ENCODE measurements at places on chromosomes 6 and 20.
A peak's percentile ranks its signal among the peaks of the same experiment; 100 is the strongest.

DNA sequence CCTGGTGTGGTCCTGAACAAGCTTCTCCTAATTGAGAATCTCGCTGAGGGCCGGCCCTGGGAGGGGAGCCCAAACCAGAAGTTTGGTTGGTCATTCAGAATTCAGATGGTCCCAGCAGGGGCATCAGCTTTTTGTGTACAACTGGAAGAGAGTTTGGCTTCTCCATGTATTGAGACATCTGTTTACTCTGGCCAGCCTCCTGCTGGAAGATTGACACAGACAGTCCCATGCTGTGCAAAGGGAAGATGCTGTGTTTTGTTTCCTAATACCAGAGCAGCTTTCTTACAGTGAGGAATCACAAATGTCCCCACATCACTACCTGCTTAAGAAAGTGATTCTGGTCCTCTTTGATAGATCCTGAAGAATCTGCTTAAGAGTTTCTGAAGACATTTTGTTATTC, 97.8 kb downstream of the PLEKHG1 start:
- DNase-seq = no peak

- no peak for DNase-seq
Measured at GRCh38 chr6:165819394-165819793, 156.4 kb upstream of the PDE10A start.

- no peak for DNase-seq
Measured at GRCh38 chr6:69719602-69720193, 77.1 kb downstream of the LMBRD1 start.

GRCh38 chr6:67133973-67134372, 1426.9 kb upstream of the EYS start:
- no peak for DNase-seq

DNA sequence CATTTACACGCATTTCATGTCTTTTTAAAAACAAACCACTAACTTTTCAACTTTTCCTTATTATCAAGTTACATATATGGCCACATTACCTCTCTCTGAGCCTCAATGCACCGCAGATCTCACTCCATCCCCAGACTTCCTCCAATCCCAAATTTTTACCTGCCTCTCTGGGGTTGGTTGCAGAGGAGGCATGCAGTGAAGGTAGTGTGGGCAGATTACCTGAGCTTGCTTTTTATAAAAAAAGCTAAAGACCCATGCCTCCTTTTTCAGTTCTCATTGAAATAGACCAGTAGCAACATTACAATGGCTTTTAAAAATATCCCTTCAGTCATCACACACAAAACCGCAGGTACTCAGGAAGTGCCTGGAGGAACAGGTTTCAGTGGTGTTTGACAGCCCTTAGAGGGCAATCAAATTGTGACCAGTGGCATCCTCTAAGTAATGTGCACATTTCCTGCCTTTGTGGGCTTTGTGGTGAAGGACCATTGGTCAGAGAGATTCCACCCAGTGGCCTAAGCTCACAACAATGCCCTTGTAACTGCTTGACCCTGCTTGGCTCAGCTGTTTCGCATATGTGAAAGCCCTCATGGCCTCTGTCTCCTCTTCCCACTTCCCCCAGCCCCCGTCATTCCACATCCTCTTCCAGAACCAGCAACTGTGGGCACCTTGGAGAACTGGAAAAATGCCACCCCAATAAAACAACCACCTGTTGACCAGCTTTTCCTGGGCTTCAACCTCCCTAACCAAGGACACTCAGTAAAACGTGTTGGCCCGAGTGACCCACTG, 30.2 kb upstream of the IL17A start:
- no peak for DNase-seq

DNA sequence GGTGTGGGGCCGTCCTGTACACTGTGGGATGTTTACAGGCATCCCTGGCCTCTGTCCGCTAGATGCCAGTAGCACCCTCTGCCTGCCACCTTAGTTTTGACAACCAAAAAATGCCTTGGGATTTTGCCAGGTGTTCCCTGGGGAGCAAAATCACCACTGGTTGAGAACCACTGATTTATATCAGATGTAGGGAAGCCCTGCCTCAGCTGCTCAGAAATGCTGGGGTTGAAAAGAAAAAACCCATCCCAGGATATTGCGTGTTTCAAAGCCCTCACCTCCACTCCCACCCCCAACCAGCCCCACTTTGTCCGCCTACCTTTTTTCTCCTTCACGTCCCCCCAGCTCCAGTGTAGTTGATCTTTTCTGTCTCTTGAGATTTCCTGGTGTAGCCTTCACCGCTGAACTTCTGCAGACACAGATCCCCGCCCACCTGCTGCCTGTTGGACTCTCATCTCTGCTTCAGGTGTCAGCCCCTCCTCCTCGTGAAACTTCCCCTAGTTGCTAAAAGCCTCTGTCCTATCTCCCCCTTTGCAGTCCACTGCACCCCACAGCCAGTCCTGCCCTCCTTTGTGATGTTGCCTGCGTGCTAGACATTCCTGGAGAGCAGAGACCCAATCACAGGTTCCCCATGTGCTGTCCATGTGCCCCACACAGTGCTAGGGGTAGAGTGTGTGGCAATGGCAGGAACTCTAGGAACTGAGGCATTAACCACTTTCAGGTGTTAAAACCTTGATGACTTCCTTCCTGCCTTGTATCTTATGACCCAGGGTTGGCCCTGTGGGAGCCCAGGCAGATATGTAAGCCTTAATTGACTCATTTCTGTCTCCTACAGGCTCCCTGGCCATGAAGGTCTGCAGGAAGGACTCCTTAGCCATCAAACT, 98.9 kb downstream of the TBC1D7 start:
- no peak for DNase-seq

GRCh38 chr20:20731945-20732296, 19.5 kb upstream of the RALGAPA2 start:
- no peak for DNase-seq

DNA sequence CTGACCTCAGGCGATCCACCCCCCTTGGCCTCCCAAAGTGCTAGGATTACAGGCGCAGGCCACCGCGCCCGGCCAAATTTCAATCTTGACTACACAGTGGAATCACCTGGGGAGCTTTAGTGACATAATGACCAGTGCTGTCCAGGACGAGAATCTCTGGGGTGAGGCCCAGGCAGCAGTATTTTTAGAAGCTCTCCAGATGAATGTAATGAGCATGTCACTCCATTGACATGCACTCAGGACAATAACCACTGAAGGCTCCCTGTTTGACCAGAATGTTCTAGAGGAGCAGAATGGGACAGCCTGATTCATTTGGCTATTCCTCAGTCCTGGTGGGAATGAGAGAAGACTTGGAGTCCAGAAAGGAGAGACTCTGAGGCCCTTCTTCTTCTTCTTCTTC, 39.2 kb downstream of the SRSF3 start:
- no peak for DNase-seq

GRCh38 chr6:18795726-18796125, 408.6 kb downstream of the RNF144B start:
- DNase-seq = no peak

DNA sequence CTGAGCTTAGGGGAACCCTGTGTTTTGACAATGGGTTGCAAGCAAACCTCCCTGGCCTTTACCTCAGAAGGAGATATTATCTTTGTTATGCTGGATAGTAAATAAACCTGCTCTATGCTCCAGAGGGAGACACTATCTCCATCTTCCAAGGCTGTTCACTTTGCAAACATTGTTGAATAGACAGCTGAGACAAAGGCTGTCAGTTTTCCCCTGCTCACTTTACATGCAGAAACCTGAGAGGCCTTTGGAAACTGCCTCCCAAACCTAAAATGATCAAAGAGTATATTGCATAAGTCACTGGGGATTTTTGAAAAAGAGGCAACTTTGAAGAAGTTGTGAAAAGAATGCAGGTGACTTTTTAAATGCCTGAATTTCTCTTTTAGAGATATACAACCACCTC, 61.6 kb downstream of the MRAP2 start:
- peak; percentile 1 for DNase-seq

DNA sequence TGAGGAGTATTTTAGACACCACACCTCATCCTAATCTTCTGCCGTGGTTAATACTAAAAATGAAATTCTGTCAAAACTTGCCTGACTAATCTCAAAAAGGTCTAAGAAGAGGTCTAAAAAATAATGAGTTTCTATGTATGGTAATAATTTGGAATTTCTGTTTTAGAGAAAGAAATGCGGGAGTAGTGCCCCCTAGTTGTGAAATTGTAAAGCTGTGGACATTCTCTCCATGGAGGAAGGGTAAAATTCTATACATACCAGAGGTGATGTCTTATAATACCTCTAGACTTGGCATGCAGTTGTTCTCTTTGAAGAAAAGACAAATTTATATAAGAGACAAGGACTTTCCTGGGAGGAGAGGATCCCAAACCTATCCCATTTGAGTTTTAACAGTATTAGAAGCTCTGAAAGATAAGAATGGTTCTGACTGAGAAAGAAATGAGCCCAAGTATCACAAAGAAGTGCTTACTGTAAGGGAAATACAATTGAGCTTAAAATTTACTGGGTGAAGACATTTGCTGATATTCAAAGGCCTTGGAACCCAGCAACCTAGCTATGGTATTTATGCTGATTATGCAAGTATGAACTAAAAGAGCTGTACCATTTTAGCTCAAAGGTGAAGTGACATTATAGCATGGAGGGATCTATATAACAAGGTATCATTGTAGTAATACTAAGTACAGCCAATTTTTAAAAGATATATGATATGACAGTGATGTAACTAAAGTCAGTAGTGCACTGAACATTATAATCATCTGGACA, 5.1 kb upstream of the EPHA7 start:
- no peak for DNase-seq

DNA sequence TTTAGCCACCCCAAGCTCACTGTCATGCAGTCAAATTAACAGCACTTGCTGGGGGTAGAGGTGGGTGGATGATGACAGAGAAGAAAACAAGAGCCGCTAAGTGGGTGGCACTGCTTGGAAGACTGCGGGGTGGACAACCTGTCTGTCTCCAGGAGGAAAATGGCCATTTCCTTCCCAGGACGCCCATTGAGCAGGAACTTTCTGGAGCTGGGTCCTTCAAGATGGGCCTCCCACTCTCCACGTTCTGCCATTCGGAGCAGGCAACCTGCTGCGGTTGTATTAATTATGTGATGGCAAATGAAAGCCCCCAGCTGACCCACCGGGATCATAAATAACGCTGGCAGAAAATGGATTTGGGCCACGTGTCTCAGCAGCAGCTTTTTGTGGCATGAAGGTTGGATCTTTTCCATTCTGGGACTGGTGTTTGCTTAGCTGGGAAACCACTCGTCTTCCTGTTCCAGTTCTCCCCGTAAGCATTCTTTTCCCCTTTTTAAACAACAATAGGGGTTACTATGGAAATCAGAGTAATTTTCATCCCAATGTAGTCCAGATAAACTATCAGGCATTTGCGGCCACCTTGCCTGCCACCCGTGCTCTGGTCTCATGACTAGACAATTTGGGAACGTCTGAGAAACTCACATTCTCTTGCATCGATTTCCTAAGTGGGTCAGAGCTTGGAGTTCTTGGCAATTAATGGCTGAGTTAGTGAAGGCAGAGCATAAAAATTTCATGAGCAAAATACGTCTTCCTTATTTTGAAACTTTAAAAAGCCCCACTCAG, 215.5 kb downstream of the ANKRD60 start:
- no peak for DNase-seq

GRCh38 chr6:7129360-7129759, 21.6 kb downstream of the RREB1 start:
- no peak for DNase-seq

- no peak for DNase-seq
Measured at GRCh38 chr6:90251295-90251992, 45.2 kb downstream of the BACH2 start.

GRCh38 chr20:58389324-58389967, 417 bp downstream of the VAPB start:
- peak; percentile 43 for DNase-seq

GRCh38 chr6:119979862-119980261, 630.3 kb upstream of the MAN1A1 start:
- no peak for DNase-seq

- no peak for DNase-seq
Measured at GRCh38 chr6:125486881-125487280, 185.1 kb upstream of the HDDC2 start.

GRCh38 chr6:117502580-117502979, 20.1 kb downstream of the DCBLD1 start:
- no peak for DNase-seq

GRCh38 chr20:47991875-47992488, 206.7 kb upstream of the SULF2 start:
- peak; percentile 34 for DNase-seq

DNA sequence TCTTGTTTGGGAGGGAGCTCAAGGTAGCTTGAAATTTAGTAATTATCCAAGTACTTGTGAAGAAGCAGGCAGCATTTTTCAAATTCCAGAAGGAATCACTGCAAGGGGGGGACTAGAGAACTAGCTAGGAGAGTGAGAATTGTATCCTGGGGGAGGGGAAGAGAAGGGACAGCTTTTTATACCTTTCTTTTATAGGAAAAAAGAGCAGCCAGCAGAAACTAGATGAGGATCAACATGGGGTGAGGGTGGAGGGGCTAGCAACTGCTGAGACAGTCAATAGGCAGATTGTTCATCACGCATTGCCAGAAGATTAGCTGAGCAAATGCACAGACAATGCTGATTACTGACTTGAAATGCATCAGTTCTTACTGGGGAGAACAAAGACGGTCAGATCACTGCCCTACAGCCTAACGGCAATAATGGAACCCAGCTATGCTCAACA, 514.3 kb upstream of the CITED2 start:
- DNase-seq = no peak

- DNase-seq = no peak
Measured at GRCh38 chr6:34608321-34609091, 52.4 kb upstream of the SPDEF start.

GRCh38 chr20:10200330-10200729, 18.3 kb upstream of the SNAP25 start:
- DNase-seq = no peak

- no peak for DNase-seq
Measured at GRCh38 chr20:19779634-19780033, 21.6 kb downstream of the RIN2 start.

- no peak for DNase-seq
Measured at GRCh38 chr20:48231253-48231930, 446.1 kb upstream of the SULF2 start.

DNA sequence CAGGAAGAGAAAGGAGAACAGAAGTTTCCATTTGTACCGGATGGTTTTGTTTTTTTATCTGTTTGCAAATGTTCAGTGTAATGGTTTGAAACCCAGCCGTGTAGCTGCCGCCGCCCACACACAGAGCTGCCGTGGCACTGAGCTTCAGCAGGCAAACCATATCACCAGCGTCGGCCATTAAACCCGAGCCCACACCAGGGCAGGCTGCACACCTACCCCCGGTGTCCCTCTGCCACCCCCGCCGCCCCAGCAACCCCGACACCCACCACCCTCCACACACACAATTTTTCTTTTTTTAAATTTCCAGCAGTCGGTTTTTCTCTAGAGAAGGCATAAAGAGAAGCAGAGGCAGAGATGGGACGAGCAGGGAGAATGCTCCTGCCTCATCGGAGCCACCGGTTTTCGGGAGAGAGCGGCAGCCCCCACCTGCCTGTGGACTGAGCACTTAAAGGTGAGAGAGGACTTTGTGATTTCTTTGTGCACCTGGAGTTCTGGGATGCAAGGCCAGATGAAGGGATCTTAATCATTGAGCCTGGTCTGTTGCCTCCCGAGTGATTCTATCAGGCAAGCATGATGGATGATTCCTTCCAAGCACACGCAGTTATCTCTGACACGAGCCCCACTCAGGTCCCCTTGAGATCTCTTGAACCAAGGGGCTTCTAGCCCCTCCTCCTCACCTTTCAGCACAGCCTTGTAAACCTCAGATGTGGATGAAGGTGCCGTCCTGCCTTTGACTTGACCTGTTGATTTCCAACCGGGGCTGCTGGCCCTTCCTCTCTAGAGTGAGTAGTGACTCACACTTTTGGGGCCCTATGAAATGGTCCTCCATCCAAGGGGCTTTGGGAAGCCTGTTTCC, 17.5 kb upstream of the ZNF831 start:
- no peak for DNase-seq
